Natural killer cell treated with Interleukin-12 subunit alpha and Interleukin-12 subunit beta and Interleukin-15 and Interleukin-18, amount 100 ng/mL, for 72 hours (primary cell): ENCODE measurements at places on chromosomes 13 and 19.
A peak's percentile ranks its signal among the peaks of the same experiment; 100 is the strongest.

- DNase-seq = no peak
Measured at GRCh38 chr13:51158880-51159518, 47.9 kb upstream of the C13orf42 start.

- no peak for DNase-seq
Measured at GRCh38 chr13:29771247-29771646, 79.2 kb downstream of the UBL3 start.

DNA sequence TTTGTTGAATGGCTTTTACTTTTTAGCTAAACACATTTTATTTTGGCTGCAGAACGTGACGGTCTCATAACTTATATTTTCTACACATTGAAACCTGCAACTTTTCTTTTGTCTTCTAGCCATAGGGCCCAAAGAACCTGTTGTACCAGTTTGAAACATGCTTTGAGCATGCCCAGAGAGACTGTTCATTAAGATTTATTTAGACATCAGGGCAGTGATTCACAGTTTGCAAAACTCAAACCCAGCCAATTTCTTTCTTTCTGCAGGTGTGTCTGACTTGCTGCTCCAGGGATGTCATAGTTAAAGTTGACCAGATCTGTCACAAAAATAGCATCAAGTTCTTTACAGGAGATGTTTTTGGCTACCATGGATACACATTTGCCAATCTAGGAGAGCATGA lies 22.0 kb downstream of the SAE1 start:
- DNase-seq = no peak

- DNase-seq = no peak
Measured at GRCh38 chr13:47409778-47410177, 512.9 kb upstream of the HTR2A start.

DNA sequence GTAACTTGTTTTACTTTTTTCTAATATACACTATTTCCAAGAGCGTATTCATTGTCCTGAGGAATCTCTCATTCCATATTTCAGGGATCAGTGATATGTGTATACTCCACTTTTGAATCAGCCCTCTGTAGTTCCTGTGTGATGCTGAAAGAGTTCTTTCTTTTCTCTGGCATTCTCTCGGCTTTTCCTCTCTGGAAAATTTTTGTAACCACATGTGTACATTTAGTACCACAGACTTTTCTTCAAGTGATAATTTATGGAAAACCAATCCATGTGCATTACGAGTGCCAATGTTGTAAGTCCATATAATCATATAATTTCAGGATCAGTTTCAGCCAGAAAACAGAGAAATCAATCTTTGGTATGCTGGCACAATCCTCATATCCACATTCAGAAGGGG lies 102.2 kb upstream of the MBNL2 start:
- DNase-seq = no peak

GRCh38 chr13:48304143-48304876 lies 759 bp downstream of the RB1 start:
- no peak for DNase-seq

DNA sequence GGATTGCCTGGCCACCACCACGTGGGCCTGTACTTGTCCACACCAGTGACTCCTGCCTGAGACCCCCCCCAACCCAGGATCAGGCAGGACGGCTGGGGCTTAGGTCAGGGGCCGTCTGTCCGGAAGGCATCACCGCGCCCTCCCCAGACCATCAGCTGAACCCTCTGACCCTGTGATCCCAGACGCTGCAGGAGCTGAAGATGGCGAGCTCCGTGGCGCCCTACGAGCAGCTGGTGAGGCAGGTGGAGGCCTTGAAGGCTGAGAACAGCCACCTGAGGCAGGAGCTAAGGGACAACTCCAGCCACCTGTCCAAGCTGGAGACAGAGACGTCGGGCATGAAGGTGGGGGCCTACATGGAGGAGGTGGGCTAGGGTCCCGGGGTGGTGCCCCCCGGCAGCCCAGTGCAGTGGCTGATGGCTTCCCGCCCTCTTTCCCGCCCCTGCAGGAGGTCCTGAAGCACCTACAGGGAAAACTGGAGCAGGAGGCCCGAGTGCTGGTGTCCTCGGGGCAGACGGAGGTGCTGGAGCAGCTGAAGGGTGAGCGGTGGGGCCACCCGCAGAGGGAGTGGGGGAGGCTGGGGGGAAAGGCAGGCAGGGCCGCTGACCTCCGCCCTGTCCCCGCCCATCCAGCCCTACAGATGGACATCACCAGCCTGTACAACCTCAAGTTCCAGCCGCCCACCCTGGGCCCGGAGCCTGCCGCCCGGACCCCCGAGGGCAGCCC lies 3.0 kb downstream of the APC2 start:
- DNase-seq = no peak

DNA sequence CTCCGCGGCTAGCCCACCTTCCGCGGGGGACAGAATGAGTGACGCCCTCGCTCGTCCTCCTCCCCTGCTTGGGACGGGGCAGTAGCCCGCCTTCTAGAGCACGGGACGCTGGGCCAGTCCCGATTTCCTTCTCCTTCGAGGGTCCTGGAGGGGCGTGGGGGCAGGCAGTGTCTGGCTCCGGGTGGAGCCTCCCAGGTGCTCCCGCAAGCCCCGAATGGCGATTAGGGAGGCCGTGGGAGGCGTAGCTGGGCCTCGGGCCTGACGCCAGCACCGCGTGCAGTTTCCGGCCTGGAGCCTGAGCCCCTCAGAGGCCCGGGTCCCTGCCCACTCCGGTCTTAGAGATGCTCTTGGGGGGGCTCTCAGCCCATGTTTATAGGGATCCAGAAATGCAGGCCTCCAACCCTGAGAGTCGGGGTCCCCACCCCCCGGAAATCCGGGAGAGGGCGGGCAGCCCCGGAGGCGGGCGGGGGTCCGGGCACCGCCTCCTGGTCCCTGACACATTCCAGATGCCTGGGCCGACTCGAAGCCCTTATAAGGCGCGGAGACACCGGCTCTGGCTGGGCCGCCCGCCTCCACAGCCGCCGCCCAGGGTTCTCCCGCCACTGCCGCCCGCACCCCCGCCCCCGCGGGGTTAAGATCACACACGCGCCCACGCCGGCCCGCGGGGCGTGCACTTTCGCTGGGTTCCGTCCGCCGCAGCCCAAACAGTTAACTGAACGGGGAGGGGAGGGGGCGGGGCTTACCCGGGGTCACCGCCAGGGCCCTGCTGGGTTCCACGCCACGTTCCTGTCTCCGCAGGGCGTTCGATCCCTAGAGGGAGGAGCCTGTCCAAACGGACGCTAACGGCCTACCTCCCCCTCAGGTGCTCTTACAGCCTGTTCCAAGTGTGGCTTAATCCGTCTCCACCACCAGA lies 1.5 kb downstream of the MYADM start:
- peak; percentile 93 for DNase-seq

GRCh38 chr13:98144801-98145350 lies 2.0 kb downstream of the FARP1 start:
- DNase-seq = no peak

DNA sequence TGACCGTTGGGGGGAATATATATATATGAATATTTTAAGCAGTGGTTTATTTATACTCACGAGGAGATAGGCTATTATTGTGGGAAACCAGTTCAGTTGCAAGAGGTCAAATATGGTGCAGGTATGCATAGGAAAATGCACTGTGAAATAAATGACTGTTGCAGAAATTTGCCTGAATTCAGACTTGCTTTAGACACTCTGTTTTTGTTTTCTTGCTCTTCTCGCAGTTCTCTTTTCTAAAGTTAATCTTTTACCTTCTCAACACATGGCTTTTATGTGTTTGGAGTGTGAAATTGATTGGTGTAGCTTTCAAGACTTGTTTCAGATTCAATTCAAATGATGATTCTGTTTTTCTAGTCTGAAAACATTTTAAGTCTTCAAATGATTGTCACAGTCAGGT lies 109.7 kb downstream of the LRCH1 start:
- no peak for DNase-seq

GRCh38 chr19:4866595-4867424 lies 657 bp downstream of the PLIN3 start:
- peak; percentile 65 for DNase-seq

- no peak for DNase-seq
Measured at GRCh38 chr13:52421216-52421615, 15.2 kb upstream of the THSD1 start.

- no peak for DNase-seq
Measured at GRCh38 chr19:1037621-1038064, 2.3 kb upstream of the ABCA7 start.

DNA sequence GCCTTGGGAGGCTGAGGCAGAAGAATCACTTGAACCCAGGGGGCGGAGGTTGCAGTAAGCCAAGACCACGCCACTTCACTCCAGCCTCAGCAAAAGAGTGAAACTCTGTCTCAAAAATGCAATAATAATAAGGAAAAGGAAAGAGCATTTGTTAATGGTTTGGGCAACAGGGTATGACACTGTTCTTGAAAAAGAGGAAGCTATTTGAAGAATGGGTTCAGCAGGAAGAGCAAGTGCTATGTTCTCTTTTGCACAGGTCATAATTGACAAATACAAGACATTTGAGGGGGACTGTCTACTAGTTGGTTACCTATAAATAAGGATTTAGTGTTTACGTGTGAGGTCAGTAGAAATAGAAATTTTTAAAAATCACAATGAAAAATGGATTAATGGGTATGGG lies 218.3 kb downstream of the DCT start:
- no peak for DNase-seq

DNA sequence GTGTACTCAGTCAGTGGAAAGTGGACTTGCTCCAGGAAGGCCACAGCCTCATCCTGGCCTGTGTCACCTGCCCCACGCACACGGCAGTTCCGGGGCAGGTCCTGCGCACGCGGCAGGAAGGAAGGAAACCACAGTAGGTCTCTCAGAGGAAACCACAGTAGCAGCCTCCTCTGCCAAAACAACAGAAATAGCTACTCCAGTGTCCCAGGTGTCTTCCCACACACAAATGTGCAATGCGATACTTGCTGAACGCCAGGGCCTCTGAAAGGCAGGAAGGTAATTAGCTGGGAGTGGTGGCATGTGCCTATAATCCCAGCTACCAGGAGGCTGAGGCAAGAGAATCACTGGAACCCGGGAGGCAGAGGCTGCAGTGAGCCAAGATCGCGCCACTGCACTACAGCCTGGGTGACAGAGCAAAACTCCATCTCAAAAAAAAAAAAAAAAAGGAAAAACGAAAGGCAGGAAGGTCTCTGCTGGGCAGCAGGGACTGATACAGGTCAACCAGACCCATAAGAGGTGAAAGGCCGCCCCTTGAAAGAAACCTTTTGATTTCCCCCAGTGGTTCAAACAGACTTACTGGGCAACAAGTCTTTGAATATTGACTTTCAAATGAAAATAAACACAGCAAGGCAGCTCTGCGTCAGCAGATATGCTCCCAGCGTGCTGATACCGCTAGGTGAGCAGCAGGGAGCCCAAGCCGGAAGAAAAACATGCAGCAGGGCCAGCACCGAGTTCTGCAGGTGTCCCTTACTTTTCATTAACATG lies 49.5 kb downstream of the CRYL1 start:
- peak; percentile 65 for DNase-seq

DNA sequence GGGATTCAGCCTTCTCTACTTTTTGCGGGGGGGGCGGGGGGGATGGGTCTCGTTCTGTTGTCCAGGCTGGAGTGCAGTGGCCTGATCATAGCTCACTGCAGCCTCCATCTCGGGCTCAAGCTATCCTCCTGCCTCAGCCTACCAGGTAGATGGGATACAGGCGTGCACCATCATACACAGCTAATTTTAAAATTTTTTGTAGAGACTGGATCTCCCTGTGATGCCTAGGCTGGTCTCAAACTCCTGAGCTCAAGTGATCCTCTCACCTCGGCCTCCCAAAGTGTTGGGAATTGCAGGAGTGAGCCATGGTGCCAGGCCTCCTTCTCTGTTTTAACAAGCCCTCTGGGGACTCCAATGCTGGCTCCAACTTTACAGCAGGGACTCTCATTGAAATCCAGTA lies 569 bp upstream of the ZNF792 start:
- DNase-seq = no peak

DNA sequence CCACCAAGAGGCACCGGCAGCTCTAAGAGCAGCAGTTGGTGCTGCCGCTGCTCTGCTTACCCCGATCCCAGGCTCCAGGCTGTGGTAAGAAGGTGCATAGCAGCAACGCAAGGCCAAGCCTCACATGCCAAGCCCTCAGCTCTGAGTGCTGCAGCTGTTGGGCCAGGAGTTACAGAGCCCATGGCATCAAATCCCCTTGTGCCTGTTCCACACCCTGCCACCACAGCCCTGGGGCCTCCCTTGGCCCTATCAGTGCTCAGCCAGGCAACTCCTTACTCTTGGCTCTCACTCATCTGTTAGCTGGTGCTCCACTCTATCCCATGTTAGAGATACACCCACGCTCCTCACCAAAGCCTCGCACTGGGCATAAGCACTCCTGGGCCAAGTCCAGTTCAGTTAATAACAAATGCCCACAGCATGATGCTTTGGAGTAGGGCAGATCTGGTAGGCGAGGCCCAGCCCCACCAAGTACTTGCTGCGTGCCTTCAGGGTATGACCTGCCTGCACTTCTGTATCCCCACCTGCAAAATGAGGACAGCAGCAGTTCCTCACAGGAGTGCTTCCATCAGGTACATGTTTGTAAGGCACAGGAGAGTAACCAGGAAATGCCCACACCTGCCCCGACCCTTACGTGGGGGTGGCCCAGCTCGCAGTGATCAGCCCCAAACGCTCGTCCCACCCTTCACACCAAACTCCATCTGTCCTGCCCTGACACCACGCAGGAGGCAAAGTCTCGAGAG lies 16.2 kb downstream of the AKAP8L start:
- DNase-seq = no peak
